ENCODE measurements at places on chromosomes 12 and 14.
A peak's percentile ranks its signal among the peaks of the same experiment; 100 is the strongest.

- no peak for DNase-seq
These were observed 41.1 kb downstream of the AREL1 start for GRCh38 chr14:74671789-74672188.

- no peak for DNase-seq
These were observed 170.9 kb downstream of the DUSP6 start for GRCh38 chr12:89181271-89181920.

DNA sequence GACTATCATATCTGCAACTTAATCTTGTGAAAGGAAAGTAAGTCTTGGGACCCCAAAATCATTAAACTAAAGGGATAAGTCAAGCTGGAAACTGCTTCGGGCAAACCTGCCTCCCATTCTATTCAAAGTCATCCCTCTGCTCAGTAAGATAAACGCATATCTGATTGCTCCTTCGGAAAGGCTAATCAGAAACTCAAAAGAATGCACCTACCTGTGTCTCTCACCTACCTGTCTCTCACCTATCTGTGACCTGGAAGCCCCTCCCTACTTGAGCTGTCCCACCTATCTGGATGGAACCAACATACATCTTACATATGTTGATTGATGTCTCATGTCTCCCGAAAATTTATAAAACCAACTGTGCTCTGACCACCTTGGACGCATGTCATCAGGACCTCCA is 19.9 kb downstream of the SEC23A start:
- DNase-seq = no peak

DNA sequence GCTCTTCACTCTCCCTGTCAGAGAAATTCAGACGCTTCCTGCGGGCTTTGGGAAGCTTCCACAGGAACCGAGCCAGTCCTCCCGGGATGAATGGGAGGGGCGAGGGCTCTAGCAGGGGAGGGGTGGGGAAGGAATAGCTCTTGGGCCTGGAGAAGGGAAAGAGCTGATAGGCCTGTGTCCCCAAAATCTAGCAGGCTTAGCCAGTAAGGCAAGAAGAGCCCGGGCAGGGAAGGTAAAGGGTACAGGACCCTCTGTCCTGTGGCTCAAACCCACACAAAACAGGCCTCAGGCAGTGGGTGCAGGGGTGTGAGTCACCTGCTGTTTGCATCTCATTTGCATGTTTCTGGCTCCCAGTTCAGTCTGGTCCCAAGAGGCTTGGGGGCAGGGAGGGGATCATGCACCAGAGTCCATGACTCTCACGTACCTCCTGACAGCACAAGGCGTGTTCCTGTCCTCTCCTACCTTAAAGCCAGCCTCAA is 8.7 kb upstream of the SMUG1 start:
- DNase-seq = no peak

- no peak for DNase-seq
These were observed 18.2 kb downstream of the SYNDIG1L start for GRCh38 chr14:74407801-74408154.

DNA sequence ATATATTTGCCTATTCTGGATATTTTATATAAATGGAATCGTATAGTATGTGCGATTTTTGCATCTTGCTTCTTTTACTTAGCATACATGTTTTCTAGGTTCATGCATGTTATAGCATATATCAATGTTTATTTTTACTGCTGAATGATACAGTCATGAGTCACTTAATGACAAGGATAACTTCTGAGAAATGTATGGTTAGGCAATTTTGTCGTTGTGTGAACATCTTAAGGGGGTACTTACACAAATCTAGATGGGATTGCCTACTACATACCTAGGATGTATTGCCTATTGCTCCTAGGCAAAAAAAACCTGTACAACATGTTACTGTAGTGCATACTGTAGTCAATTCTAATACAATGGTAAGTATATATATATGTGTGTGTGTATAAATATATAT is 8.8 kb downstream of the USP15 start:
- DNase-seq = no peak

- DNase-seq = no peak
These were observed 412.8 kb upstream of the TBX3 start for GRCh38 chr12:115096588-115097397.

GRCh38 chr12:27464220-27464554 is 17.7 kb downstream of the SMCO2 start:
- peak; percentile 67 for DNase-seq

DNA sequence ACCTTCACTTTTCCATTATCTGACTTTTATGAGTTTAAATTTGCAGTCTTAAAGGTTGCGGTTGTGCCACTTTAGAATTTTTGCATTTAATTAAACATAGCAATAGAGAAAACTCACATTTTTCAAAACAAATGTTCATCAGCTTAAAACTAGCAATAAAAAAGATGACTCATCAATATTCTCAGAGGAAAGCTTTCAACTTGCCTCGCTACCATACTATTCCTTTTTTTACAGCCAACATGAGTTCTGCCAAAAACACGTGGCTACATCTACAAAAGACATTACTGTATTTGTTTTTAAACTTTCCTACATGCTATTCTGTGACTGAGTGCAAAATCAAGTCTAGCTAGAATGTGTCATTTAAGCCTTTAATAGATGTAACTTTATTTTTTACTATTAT is 497.1 kb downstream of the RPS29 start:
- no peak for DNase-seq

GRCh38 chr12:82461836-82462235 is 103.5 kb downstream of the METTL25 start:
- DNase-seq = no peak

- DNase-seq = no peak
These were observed 18.1 kb downstream of the TAMALIN start for GRCh38 chr12:52024845-52025230.

DNA sequence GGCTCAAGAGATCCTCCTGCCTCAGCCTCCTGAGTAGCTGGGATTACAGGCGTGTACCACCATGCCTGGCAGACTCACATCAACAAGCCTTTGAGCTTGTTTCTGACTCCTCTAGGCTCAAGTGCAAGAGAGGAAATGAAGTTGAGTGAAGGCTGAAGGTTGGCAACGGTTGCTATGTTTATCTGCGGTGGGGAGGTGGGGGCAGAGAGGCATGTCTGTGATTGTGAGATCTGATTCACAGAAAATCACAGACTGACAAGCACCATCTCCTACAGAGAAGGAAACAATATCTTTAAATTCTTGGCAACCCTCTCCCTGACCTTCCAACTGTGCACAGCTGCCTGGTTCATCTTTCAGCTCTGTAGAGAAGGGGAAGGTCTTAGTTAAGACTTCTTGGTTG is 22.1 kb upstream of the NINJ2 start:
- DNase-seq = no peak

DNA sequence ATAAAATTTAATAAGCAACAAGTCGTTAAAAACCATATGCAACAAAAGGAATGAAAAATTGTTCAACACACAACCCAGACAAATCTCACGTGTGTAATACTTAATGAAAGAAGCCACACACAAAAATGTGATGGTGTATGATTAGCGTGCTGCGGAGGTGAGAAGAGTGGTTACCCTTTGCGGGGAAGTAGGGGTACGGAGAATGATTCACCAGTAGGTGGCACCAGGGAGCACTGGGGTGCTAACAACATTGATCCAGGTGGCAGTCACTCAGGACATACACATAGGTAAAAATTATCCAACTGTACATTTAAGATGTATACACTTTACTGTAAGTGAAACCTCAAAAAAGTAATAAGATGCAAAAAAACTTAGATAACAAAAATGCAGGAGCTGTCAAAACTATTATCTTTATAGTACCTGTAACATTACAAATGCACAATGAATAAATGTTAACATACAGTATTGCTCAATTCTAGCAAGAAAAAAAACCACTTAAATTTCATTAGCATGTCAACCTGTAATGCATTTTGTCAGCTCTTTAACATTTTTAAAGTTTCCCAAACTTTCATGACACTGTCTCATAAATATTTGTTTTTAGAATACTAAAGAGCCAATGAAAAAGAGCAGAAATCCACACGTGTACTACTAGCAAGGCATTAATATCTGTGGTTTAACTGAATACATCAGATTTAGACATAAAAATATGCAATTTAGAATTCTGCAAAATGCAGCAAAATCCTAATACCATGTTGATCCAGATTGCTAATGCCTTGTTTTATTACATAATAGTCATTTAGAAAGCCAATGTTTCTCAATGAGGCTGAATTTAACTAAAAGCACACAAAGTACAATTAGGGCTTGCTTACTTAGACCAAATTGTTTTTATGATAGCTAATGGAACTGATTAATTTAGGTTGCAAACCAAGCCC is 46.7 kb downstream of the TMCC3 start:
- DNase-seq = no peak
